ENCODE measurements at places on chromosomes 16 and 17.

DNA sequence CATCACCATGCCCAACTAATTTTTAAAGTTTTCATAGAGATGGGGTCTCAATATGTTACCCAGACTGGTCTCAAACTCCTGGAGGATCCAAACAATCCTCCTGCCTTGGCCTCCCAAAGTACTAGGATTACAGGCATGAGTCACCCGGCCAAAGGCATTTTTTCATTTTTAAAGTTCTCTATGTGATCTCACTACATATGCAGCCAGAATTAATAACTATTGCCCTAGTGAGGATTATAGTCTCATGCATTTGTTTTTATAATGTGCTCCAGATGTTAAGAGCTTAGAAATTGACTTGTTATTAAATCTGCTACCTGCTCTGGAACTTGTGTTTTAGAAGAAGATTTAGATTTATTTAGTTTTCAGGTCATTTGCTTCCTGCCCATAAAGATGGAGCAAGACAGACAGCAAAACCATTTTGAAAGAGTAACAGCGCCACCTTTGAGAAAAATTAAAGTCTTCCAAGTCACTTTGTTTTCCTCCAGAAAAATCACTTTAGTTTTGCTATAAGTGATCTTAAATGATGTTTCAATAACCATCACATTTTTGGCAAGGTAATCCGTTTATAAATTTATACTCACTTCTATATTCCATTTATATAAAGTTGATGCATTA, 79.5 kb downstream of the CA4 start:
- DNase-seq = no peak

DNA sequence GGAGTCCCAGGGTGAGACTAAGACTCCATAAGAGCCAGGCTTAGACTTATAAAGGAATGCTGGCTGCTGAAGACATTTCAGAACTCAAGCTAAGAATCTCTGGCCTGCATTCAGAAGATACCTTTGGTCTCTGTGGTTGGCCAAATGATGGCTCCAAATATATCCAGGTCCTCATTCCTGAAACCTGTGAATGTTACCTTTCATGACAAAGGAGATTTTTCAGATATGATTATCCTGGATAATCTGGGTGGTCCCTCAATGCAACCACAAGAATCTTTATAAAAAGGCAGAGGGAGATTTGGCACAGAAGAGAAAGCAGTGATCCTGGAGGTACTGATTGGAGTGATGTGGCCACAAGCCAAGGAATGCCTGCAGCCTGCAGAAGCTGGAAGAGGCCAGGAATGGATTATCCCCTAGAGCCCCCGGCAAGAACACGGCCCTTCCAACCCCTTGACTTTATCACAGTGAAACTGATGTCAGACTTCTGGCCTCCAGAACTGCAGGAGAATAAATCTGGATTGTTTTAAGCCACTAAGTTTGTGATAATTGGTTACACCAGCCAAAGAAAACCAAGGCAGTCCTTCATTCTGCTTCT, 253.3 kb downstream of the SLC39A11 start:
- DNase-seq = no peak

DNA sequence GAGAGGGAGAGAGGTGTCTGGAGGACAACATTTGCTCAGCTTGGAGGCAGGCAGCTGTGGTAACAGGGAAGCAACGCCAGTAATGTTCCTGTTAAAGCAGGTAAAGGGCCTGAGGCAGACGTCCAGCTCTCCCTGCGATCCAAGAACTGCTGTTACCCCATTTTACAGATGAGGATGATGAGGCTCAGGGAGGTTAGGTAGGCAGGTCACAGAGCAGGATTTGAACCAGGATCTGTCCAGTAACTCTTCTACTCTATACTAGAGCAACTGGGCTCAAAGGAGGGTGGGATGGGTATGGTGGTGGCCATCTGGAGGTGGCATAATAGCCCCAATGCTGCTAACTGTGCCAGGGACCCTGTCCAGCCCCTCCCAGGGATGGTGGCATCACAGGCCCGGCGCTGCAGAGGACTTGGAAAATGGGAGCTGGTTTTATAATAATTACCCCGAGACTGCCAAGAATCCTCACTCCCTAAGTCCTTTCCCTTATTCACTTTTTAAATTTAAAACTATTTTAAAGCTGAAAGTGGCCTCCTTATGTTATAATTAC, 12.0 kb downstream of the CA7 start:
- no peak for DNase-seq

DNA sequence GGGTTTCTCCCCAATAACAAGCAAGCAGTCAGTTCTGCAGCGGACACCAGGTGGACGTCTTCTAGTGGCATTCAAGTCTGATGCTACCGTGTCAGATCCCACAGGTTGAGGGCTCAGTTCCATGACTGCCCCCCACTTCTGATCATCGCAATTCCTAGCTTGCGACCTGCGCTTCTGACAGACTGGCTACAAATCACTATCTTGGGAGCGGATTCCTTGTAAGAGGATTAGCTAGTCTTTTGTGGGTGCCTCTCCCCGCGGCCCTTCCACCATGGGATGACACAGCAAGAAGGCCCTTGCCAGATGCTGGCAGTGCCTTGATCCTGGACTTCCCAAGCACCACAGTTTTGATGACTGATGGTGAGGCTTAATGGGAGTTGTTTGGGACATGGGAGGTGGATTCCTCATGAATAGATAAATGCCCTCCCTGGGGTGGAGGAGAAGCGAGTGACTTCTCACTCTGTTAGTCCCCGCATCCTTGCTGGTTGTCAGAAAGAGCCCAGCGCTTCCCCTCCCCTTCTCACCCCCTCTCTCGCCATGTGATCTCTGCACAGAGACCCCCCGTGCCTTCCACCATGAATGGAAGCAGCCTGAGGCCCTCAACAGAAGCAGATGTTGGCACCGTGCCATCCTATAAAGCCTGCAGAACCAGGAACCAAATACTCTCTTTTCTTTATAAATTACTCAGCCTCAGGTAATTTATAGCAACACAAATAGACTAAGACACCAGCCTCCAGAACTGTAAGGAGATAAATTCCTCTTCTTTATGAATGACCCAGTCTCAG, 19.1 kb downstream of the CDIP1 start:
- DNase-seq = no peak

- no peak for DNase-seq
Measured at GRCh38 chr17:33492731-33493265, 199.7 kb upstream of the ASIC2 start.

- DNase-seq = peak; percentile 81
Measured at GRCh38 chr17:43024407-43025289, at the start of gene RND2. RND2 (plus strand) TSS chr17:43025231; CDS start chr17:43025348, 117 bp downstream.

DNA sequence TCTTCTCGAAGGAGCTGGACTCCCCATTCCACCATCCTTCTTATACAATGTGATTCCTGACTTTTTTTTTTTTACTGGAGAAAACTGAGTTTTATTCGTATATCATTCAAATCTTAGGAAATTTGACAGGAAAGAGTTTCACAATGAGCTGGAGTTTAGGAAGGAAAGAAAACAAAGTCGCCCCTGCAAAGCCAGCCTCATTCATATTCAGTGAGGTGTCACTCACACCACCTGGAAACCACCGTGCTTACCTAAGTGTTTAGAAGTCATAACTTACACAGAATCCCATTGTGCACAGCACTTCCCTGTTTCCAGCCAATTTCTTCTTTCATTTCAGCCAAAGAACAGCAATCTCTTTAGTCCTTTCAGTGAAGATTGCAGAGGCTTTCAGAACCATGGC, 90.3 kb upstream of the CHMP6 start:
- DNase-seq = no peak

DNA sequence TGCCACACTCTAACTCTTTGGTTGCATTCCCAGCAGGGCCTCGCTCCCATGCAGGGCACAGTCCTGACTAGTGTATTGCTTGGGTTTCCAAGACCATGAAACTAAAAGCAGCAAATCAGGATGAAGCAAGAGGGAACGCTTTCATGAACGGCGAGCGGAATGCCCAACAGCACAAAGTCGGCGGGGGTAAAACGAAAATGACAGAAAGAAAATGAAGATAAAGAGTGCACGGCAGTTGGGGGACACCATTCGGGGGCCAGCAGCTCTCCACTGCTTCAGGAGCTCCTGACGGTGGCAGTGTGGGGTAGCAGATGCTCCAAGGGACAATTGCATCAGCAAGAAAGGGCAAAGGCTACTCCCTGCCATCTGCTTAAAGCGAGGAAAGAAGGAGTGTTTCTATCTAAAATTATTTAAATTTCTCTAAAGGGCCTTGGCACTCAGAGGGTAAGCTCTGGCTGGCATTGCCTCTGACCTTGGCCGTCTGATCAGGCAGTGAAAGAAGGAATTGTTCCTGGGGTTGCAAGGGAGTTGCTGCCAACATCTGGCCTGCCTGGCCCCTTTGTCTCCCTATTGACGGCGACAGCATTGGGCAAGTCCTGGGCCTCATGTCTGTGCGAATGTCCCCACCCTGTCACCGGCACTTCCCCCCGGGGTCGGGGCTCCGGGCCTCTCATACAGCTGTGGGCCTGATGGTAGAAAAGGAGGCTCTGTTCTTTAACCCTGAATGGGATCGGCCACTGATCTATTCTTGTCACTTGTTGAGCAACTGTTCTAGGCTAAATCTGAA, 138.2 kb downstream of the CMIP start:
- no peak for DNase-seq

GRCh38 chr16:53913099-53913870, 209.3 kb downstream of the FTO start:
- DNase-seq = peak; percentile 4

DNA sequence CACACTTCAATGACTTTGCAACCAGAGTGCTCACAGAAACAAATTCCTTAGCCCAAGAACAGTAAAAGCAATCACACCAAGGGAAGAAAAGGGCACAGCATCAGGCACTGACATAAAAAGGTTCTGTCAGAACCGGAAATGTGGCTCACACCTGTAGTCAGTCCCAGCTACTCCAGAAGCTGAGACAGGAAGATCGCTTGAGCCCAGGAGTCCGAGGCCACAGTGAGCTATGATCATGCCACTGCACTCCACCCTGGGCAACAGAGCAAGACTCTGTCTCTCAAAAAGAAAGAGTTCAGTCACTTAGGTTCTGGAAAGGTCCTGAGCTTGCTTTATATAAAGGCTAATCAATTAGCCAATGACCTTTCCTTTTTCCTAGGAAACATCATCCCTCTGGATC, 22.7 kb downstream of the YWHAE start:
- no peak for DNase-seq

- DNase-seq = no peak
Measured at GRCh38 chr17:40342504-40343218, 21.9 kb downstream of the GJD3 start.

GRCh38 chr17:39661744-39662541, 3.2 kb upstream of the TCAP start:
- DNase-seq = no peak

GRCh38 chr16:78993346-78993745, 607.2 kb downstream of the MAF start:
- DNase-seq = no peak

GRCh38 chr17:51499897-51500296, 239.6 kb downstream of the UTP18 start:
- DNase-seq = no peak

GRCh38 chr17:80963812-80964543, 27.7 kb upstream of the CHMP6 start:
- no peak for DNase-seq

- no peak for DNase-seq
Measured at GRCh38 chr17:11383157-11383556, 142.1 kb downstream of the SHISA6 start.

Data from CD4-positive, alpha-beta memory T cell (primary cell).